Stimulated activated CD8-positive, alpha-beta memory T cell treated with anti-CD3 and anti-CD28 coated beads, Interleukin-4, amount 100 ng/mL, for 1 hour (primary cell): ENCODE measurements at places on chromosomes 5 and 9.

DNA sequence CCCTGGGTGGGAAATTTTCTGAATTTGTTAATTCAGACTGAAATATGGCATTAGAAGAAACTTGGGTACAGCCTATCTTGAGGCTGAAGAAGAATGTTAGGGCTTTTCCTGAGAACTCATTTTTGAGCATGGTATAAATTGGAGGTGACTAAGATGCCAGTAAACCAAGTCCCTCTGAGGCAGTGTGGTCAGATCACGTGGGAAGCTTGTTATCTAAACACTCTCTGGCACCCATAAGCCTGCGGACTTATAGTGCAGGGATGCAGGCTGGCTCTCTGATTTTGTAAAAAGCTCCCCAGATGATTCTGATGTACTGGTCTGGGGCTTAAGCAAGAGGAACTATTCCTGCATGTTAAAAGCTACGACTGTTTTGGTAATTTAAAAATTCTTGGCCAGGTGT is 34.3 kb downstream of the MTMR12 start:
- DNase-seq = no peak

DNA sequence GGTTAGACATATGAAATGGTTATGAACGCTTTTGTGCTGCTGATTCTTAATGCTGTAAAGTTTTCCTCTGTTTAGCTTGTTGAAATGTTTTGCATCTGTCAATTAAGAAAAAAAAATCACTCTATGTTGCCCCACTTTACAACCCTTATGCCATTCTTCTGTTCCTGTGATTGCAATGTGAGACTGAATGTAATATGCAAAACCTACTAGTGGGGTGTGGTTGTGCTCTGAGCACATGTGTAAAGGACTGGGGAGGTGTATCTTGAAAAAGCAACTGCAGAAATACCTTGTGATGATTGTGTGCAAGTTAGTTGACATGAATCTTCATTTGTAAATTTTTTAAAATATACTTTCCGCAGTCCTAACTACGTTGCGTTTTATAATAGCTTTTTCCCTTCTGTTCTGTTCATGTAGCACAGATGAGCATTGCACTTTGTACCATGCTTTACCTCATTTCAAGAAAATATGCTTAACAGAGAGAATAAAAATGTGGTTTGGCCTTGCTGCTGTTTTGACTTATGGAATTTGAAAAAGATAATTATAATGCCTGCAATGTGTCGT is 357.0 kb upstream of the PIK3R1 start:
- DNase-seq = no peak

- no peak for DNase-seq
Observed at GRCh38 chr5:39328731-39329130, 35.6 kb downstream of the C9 start.

DNA sequence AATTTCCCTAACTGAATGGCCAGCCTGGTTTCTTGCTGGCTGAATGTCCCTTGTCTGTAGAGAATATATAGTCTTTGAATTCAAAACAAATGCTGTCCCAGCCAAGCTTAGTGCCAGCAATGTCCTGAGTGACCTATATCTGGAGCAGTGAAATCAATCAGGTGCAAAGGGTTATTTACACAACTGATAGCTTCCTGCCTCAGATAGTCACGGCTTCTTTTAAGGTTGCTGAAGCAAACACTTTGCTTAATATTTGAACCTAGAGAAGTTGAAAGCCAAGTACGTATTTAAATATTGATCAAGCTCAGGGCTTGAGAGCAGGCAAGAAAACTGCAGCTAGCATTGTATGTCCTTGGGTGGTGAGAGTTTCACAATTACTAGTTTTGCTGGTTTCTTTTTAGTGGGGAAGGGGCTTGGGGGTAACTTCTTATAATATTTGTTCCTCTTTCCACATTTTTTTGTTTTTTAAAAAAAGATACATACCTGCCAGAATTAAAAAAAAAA is 2.0 kb upstream of the ARHGEF28 start:
- DNase-seq = no peak

DNA sequence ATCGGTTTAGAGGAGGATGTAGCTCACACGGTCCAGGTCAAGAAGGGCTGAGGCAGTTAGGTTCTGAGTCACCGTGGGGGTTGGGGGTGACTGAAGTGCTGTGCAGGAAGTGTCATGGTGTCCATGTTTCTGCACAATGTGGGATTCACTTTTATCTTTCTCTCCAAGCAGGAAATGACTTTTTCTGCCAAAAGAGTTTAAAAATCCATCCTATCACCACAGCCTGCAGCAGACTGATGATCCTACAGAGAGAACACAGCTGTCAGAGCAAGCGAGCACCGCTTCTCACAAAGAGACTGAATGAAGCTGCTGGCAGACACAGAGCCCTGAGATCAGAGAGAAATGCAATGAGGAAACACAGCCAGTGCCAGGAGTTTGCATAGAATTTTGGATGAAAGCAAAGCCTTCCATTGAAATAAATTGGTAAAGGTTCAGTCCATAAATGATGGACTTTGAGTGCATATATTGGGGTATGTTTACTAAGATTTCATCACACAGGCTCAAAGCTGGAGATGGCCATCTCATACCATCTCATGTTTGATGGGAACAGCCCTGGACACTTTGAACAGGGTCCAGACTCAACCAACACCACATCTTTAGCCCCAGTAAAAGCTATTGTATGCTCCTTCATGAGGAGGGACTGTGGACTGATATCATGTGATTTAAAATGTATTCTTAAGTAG is 213.9 kb upstream of the FBXL7 start:
- no peak for DNase-seq

DNA sequence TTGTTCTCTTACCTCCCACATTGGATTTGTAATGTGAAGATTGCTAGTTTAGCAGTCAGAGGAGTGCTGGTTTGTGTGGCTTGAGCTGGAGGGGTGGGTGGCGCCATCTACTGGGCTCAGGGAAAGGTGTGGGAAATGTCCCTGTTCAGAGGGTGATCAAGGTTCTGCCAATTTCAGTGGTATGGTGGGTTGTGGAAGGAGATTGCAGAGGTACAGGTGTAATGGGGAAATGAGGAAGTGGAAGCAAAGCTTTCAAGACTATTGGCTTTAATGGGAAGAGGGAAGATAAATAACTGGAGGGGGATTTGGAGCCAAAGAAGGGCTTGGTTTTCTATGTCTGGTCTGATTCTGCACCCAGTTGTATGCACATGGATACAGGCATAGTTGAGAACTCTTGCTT is 76.4 kb downstream of the OSMR start:
- DNase-seq = peak; percentile 12

- no peak for DNase-seq
Observed at GRCh38 chr5:164500856-164501255, 995.4 kb downstream of the MAT2B start.

- DNase-seq = no peak
Observed at GRCh38 chr5:139278540-139279274, 14.8 kb upstream of the MATR3 start.

- DNase-seq = no peak
Observed at GRCh38 chr9:120413121-120414048, 166.6 kb downstream of the CDK5RAP2 start.

GRCh38 chr5:34587355-34588241 is 68.5 kb upstream of the RAI14 start:
- no peak for DNase-seq

- no peak for DNase-seq
Observed at GRCh38 chr5:167451076-167451475, 840.4 kb upstream of the WWC1 start.

DNA sequence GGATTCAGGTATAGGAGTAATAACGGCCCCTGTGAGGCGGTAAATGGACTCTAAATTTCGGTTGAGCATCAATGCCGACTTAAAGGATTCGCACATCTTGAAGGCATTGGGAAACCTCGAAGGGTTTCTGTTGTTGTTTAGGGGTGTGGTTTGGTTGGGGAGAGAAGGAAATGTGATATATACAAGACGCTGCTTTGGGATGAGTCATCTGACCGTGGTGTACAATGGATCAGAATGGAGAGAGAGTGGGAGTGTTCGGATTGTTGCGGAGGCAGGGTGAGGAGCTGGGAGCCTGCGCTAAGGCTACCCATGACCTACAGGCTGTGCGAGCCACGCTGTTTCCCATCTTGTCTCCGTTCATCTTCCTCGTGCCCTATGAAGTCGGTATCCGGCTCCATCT is 60.4 kb upstream of the ERCC6L2 start:
- DNase-seq = no peak

GRCh38 chr9:72635197-72635596 is 113.8 kb downstream of the TMC1 start:
- no peak for DNase-seq

GRCh38 chr5:14512574-14512973 is 69.0 kb upstream of the OTULINL start:
- DNase-seq = no peak

DNA sequence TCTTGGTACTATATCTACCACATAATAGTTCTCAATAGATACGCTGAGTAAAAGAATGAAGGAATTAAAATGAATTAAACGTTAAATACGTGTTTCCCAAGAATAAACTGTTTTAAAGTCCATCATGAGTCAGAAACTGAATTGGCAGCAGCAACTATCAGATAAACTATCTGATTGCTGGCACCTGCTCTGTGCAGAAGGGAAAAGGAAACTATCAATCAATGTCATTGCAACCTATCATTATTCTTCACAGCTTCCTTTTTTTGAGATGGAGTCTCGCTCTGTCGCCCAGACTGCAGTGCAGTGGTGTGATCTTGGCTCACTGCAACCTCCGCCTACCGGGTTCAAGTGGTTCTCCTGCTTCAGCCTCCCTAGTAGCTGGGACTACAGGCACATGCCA is 8.8 kb upstream of the WDR36 start:
- no peak for DNase-seq

DNA sequence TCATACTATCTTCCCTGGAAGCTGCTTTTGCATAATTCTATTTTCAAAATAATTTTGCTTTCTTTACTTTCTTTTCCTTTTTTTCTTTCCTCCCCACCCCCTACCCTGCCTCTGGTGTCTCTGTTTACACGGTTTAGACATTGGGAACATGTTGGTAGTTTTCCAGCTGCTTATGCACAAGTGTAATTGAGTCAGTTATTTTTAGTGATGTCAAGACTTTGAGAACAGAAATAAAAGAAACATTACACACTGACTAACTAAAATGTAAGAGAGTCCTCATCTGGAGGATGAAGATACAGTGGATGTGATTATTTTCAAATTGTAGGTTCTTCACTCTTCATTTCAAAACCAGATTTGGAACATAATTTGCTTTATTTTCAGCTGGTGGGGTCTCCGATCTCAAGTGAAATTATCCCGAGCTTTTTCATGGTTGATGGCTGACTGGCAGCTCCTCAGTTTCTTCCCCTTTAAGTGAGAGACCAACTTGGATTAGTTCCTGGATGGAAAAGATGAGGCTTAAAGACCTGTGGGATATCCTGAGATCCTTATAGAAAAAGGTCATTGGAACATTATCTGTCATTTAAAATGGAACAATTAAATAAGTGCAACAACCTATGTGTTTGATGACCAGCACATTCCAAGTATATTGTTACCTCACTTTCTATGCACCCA is 154.4 kb upstream of the ZNF462 start:
- DNase-seq = no peak

DNA sequence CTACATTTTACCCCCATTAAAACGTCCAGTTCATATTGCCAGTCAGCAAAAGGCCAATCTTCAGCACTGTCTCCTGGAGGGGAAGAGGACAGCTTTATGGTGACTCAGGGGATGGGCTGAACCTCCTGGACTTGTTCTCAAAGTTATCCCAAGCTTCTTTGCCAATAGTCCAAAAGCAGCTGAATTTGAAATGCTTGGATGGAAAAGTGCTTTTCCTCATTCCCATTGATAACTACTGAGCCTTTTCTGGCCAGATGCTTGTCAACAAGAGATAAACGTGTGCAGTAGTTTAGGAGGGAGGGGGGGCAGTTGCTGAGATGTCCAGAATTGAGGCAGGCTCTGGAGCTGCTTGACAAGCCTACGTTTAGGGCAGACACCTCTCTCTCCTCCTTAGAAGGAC is 43.5 kb downstream of the MTX3 start:
- DNase-seq = no peak

DNA sequence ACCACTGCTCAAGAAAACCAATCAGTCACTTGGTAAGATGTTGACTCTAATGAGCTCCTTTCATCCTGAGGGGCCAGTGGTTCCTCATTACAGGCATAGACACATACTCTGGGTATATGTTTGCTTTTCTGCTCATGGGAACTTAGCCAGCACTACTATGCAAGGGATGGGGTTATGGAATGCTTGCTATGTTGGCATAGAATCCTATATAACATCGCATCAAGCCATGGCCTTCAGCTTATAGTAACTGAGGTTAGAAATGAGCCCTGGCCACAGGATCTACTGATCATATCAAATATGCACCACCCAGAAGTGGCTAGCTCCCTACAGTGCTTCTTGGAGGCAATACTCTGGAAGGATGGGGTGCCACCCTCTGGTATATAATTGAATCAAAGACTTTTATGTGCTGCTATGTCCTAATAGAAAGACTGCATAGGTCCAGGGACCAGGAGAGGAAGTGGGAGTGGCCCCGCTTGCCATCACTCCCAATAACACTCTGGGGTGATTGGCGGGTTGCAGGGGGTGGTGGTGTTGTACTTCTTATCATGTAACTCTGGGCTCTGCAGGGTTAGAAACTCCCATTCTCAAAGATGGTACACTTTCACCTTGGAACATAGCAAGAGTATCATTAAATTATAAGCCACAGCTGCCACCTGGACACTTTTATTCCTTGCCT is 70.3 kb downstream of the ZNF366 start:
- no peak for DNase-seq

DNA sequence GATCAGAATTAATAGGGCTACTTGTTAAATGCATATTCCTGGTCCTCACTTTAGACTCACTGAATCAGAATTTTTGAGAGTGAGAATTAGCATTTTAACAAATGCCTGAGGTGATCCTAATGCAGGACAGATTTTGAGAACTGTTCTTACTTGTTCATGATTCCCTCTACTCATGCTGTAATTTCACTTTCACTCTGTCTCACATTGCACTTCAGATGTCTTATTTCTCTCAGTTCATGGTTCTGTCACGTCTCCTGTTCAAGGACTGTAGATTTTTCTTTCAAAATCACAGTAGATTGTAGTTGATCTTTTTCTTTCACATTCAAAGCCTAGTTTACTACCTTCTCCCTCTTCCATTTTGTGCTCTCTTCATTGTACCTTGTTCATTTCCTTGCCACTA is 54.3 kb downstream of the ADGRV1 start:
- DNase-seq = no peak

DNA sequence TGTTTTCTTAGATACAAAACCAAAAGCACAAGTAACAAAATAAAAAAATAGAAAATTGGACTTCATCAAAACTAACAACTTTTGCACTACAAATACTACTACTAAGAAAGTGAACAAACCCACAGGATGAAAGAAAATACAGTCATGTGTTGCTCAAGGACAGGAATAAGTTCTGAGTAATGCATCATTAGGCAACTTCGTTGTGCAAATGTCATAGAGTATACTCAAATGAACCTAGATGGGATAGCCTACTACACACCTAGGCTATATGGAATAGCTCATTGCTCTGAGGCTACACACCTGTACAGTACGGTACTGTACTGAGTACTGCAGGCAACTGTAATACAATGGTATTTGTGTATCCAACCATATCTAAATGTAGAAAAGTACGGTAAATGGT is 88.3 kb downstream of the RAPGEF1 start:
- no peak for DNase-seq

GRCh38 chr5:9455826-9456434 is 89.9 kb downstream of the SEMA5A start:
- DNase-seq = no peak

- DNase-seq = no peak
Observed at GRCh38 chr9:109726119-109726518, 53.9 kb upstream of the PALM2AKAP2 start.
